ENCODE measurements at places on chromosomes 16 and 17. TPM values are rescaled to one million over a fixed set of nuclear protein-coding genes. Genes with fewer than 3 reads are reported as not detected.

Gene KRTAP1-1
- not detected for total RNA-seq

Gene SDK2
- 14.8 TPM for total RNA-seq

Gene SP6
- total RNA-seq = 3.3 TPM

Gene GLIS2
- 19.5 TPM for total RNA-seq

Gene SLFN12L
- total RNA-seq = 0.16 TPM

DNA sequence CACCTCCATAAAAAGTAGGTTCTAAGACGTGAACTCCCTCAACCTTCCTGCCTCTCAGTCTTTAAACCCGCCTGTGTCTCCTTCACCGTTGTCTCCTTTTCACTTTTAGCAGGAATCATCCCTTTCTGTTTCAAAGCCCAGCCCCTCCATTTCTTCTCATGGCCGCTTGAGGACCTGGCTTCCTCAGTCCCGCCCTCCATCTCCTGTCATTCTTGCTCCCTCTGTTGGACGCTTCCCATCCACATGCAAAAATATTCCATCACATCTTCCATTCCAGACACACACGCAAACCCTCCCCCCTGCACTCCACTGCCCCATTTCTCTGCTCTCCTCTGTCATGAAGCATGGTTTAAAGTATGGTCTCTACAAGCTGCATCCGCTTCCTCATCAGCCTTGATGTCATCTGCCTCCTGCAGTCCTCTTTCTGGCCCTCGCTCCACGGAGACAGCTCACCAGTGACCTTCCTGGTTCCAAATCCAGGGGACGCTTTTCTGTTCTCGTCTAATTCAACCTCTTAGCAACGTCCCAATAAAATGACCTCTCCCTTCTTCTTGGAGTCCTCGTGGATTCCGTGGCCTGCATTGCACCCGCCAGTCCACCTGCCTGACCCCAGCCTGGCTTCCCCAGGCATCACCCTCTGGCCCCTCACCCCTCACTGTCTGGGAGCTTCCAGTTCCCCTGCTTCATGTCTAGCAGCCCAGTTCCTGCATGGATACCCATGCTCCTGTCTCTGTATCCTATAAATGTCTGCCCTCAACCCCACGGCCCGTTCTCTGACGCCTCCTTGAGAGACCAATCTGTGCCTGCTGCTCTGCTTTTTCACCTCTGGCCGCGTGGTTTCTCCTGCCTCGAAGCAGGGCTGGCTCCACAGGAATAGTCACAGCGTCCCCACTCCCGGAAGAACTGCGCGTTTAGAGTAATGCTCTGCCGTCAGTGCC, 26.2 kb downstream of the ANKRD40 start:
- peaks cover 24% of the 10 kb centered on the region for H3K4me1 ChIP-seq
- no peak for DNase-seq
- no peak overlapping the region for H3K4me3 ChIP-seq
- H3K36me3 ChIP-seq = no peaks in the 10 kb centered on the region

GRCh38 chr17:78185981-78186691, 716 bp downstream of the TK1 start:
- H3K27ac ChIP-seq = peak overlapping the region; percentile 53
- peak overlapping the region; percentile 82 for H3K4me3 ChIP-seq
- H3K4me1 ChIP-seq = peaks cover 28% of the 10 kb centered on the region

- no peak for DNase-seq
- no peaks in the 10 kb centered on the region for H3K4me1 ChIP-seq
- H3K27ac ChIP-seq = peak overlapping the region; percentile 80
- peaks cover 10% of the 10 kb centered on the region for H3K36me3 ChIP-seq
- H3K27me3 ChIP-seq = no peaks in the 10 kb centered on the region
These were observed 15.0 kb downstream of the TRPV1 start for GRCh38 chr17:3594051-3594800.

DNA sequence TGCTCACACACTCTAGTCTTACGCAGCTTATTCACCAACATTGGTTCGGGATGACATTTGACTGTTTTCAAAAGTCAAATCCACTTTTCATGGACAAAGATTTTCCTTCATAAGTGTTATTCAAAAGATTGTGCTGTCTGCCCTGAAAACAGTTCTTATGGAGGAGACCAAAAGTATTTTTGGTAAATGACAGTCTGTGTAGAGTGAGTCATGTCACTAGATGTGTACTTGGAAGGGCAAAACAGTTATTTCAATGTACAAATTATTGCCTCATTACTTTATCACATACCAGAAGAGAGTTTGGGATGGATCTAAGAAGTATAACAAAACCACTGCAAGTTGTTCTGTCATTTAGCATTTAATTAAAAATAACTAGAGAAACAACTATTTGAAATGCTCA, 265.6 kb downstream of the CDH13 start:
- DNase-seq = no peak
- no peak overlapping the region for H3K27ac ChIP-seq
- no peak overlapping the region for H3K4me3 ChIP-seq
- no peaks in the 10 kb centered on the region for H3K36me3 ChIP-seq

- H3K4me3 ChIP-seq = no peak overlapping the region
- peaks cover 15% of the 10 kb centered on the region for H3K4me1 ChIP-seq
- no peaks in the 10 kb centered on the region for H3K27me3 ChIP-seq
- peak overlapping the region; percentile 13 for H3K27ac ChIP-seq
- no peaks in the 10 kb centered on the region for H3K36me3 ChIP-seq
These were observed 34.8 kb upstream of the CIBAR2 start for GRCh38 chr16:85146922-85147651.

- H3K4me3 ChIP-seq = no peak overlapping the region
- H3K36me3 ChIP-seq = no peaks in the 10 kb centered on the region
- no peak for DNase-seq
- H3K27ac ChIP-seq = no peak overlapping the region
- H3K27me3 ChIP-seq = 0 out of 2 replicates have a peak, but pooled peaks cover 2% of the 10 kb centered on the region
These were observed 70.1 kb upstream of the MPHOSPH6 start for GRCh38 chr16:82240111-82240510.

- H3K4me3 ChIP-seq = no peak overlapping the region
- H3K27ac ChIP-seq = no peak overlapping the region
- peaks cover 16% of the 10 kb centered on the region for H3K4me1 ChIP-seq
- no peak for DNase-seq
- H3K36me3 ChIP-seq = peaks cover 49% of the 10 kb centered on the region
- peaks cover 19% of the 10 kb centered on the region for H3K27me3 ChIP-seq
These were observed 764.7 kb upstream of the KIF2B start for GRCh38 chr17:53058031-53058430.

DNA sequence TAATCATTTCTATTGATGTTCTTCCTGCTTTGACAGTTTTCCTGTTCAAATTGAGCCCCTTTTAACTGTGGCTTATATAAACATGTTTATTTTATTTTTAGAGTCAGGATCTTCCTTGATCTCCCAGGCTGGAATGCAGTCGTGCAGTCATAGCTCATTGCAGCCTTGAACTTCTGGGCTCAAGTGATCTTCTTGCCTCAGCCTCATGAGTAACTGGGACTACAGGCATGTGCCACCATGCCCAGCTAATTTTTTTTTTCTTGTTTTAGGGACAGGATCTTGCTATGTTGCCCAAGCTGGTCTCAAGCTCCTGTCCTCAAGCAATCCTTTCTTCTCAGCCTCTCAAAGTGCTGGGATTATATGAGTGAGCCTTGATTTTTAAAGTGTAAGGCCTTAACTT, 14.7 kb downstream of the PHKB start:
- no peak overlapping the region for H3K27ac ChIP-seq
- H3K4me1 ChIP-seq = no peaks in the 10 kb centered on the region
- no peaks in the 10 kb centered on the region for H3K27me3 ChIP-seq
- no peaks in the 10 kb centered on the region for H3K36me3 ChIP-seq
- no peak overlapping the region for H3K4me3 ChIP-seq

- no peaks in the 10 kb centered on the region for H3K4me1 ChIP-seq
- peak; percentile 56 for DNase-seq
- H3K27ac ChIP-seq = no peak overlapping the region
- H3K27me3 ChIP-seq = no peaks in the 10 kb centered on the region
These were observed 29.2 kb upstream of the WFIKKN2 start for GRCh38 chr17:50806141-50806643.

DNA sequence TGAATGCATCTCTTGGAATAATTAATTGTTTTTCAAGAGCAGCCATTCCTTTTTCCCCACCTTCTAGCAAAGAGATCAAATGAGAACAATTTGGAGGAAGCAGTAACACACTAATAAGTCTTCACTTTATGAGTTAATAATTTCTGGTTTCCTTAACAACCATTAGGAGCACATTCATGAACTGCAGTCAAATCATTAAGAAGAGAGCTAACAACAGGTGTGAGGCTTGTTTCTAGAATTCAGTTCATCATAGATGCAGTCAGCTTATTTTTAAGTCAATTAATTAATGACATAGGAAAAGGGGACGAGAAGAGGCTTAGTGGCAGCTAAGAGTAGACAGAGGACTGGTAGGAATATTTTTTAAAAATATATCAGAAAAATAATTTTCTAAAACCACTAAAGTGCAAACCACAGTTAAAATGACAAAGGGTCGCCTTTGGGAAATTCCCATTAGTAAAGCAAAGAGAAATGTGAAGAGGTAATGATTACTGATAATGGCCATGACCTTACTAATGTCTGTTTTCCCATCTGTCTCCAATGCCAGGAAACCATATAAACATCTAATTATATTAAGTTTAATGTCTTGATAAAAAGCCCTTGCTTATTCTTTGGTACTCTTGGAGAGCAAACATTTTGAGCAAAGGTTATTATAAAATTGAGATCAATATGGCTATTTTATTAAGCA, 184.2 kb downstream of the KCNJ2 start:
- H3K27ac ChIP-seq = no peak overlapping the region
- H3K4me1 ChIP-seq = no peaks in the 10 kb centered on the region
- H3K36me3 ChIP-seq = no peaks in the 10 kb centered on the region
- H3K4me3 ChIP-seq = no peak overlapping the region

GRCh38 chr17:42153919-42154742, 658 bp downstream of the RAB5C start:
- H3K4me1 ChIP-seq = peaks cover 22% of the 10 kb centered on the region
- H3K27me3 ChIP-seq = no peaks in the 10 kb centered on the region
- H3K27ac ChIP-seq = peak overlapping the region; percentile 91
- H3K4me3 ChIP-seq = peak overlapping the region; percentile 91

DNA sequence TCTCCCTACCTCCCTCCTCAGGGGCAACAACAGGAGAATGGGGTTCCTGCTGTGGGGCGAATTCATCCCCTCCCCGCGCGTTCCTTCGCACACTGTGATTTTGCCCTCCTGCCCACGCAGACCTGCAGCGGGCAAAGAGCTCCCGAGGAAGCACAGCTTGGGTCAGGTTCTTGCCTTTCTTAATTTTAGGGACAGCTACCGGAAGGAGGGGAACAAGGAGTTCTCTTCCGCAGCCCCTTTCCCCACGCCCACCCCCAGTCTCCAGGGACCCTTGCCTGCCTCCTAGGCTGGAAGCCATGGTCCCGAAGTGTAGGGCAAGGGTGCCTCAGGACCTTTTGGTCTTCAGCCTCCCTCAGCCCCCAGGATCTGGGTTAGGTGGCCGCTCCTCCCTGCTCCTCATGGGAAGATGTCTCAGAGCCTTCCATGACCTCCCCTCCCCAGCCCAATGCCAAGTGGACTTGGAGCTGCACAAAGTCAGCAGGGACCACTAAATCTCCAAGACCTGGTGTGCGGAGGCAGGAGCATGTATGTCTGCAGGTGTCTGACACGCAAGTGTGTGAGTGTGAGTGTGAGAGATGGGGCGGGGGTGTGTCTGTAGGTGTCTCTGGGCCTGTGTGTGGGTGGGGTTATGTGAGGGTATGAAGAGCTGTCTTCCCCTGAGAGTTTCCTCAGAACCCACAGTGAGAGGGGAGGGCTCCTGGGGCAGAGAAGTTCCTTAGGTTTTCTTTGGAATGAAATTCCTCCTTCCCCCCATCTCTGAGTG, 5.9 kb upstream of the LASP1NB start:
- H3K27ac ChIP-seq = no peak overlapping the region
- DNase-seq = no peak
- peaks cover 21% of the 10 kb centered on the region for H3K36me3 ChIP-seq
- no peak overlapping the region for H3K4me3 ChIP-seq
- H3K27me3 ChIP-seq = no peaks in the 10 kb centered on the region

- no peak within 1 kb of the TSS for H3K27ac ChIP-seq
- H3K4me3 ChIP-seq = peak within 1 kb of the TSS; percentile 77
- no peaks in the 10 kb centered on the region for H3K36me3 ChIP-seq
- DNase-seq = no peak
- H3K4me1 ChIP-seq = peaks cover 30% of the 10 kb centered on the region
These were observed at the start of gene TRIM72 for GRCh38 chr16:31213877-31214707. TRIM72 (plus strand) TSS chr16:31214119; CDS start chr16:31214739, 620 bp downstream.

- H3K4me1 ChIP-seq = no peaks in the 10 kb centered on the region
- no peaks in the 10 kb centered on the region for H3K36me3 ChIP-seq
- H3K27ac ChIP-seq = no peak overlapping the region
- no peak for DNase-seq
- H3K27me3 ChIP-seq = no peaks in the 10 kb centered on the region
These were observed 182.8 kb upstream of the ELAC2 start for GRCh38 chr17:13200671-13201070.

GRCh38 chr17:59332749-59333377, 1.4 kb downstream of the YPEL2 start:
- peaks cover 38% of the 10 kb centered on the region for H3K4me1 ChIP-seq
- no peak overlapping the region for H3K27ac ChIP-seq
- peaks cover 32% of the 10 kb centered on the region for H3K27me3 ChIP-seq
- peak overlapping the region; percentile 81 for H3K4me3 ChIP-seq
- no peaks in the 10 kb centered on the region for H3K36me3 ChIP-seq

- H3K4me1 ChIP-seq = peaks cover 18% of the 10 kb centered on the region
- no peaks in the 10 kb centered on the region for H3K36me3 ChIP-seq
These were observed 16.5 kb downstream of the ADAM11 start for GRCh38 chr17:44775136-44775837.

- no peak overlapping the region for H3K4me3 ChIP-seq
- H3K4me1 ChIP-seq = peaks cover 27% of the 10 kb centered on the region
- no peaks in the 10 kb centered on the region for H3K36me3 ChIP-seq
- H3K27ac ChIP-seq = no peak overlapping the region
- H3K27me3 ChIP-seq = no peaks in the 10 kb centered on the region
These were observed 116.0 kb downstream of the SOCS1 start for GRCh38 chr16:11140098-11140375.

DNA sequence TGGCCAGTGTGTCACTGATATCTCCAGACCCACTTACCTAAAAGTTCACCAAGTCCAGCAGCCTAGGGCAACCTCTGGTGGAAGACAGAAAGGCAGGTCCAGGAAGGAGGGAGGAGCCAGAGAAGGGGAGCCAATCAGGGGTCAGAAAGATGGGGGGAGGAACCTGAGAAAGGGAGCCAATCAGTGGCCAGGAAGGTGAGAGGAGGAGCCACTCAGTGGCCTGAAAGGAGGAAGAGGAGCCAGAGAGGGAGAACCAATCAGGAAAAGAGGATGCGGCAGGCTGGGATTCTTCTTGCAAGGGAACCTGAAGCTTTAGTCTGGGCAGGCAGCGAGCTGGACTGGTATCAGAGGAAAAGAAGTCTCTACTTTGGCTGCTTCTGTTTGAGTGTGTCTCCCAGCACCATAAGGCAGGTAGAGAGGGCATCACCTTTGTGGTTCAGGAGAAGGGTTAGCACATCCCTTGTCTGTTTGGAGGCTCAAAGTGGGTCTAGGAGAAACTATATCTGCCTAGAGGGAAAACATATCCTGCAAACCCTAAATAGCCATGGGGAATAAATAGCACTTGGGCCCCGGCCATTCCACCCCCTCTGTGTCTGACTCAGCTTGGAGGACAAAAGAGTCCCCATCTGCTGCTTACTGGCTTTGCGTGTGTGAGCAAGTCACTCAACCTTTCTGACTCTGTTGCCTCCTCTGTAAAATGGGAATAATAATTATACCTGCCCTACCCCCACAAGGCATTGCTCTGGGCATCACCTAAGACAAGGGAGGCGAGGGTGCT, 43.4 kb upstream of the CRHR1 start:
- DNase-seq = peak; percentile 84
- H3K4me3 ChIP-seq = peak overlapping the region; percentile 55
- peaks cover 5% of the 10 kb centered on the region for H3K4me1 ChIP-seq
- H3K36me3 ChIP-seq = no peaks in the 10 kb centered on the region
- H3K27ac ChIP-seq = no peak overlapping the region
- peaks cover 63% of the 10 kb centered on the region for H3K27me3 ChIP-seq

GRCh38 chr17:15468126-15468525, 705 bp upstream of the CDRT4 start:
- no peak for DNase-seq
- H3K4me1 ChIP-seq = peaks cover 13% of the 10 kb centered on the region
- peak overlapping the region; percentile 73 for H3K27ac ChIP-seq
- no peaks in the 10 kb centered on the region for H3K27me3 ChIP-seq

Data from WTC11 (cell line).